ENCODE measurements at places on chromosomes 3 and 15.
A peak's percentile ranks its signal among the peaks of the same experiment; 100 is the strongest.

- DNase-seq: no peak
These were observed 56.9 kb downstream of the LRCH3 start for GRCh38 chr3:197847866-197848401.

GRCh38 chr3:194049394-194049793, 86.6 kb upstream of the HES1 start:
- DNase-seq: no peak

DNA sequence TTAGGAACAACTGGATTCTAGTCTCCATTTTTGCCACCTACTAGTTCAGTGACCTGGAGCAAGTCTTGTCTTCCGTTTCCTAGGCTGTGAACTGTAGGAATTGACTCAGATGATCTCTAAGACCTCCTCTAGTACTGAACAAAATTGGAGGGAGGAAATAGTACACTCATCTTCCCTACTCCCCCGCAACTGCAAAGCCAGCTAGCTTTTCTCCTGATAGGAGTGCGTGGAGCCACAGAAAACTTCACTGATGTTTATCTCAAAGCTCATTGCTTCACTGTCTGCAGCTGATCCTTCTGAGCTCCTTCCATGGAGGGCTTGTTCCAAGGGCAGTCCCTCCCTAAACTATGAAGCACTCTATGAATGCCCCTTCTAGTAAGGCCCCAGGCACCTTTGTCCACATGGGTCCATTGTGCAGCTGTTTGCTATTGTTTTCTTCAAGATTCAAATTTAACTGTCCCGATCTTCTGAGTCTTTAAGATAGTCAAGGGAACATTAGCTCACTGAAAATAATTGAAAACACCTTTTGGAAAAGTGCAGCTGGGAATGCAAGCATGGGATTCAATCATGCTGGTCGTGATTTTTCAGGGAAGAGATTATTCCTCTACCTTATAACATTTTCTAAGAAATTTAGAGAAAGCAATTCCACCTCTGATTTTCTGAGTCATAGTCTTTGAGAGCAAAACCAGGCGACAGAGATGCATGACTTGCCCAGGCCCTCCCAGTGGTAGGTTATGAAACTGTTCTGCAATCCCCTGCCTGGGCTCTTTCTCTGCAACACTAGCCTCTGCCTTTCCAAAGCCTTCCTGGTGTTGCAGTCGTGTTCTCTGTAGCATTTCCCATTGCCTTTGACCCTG, 24.3 kb downstream of the FILIP1L start:
- peak; percentile 57 for DNase-seq

DNA sequence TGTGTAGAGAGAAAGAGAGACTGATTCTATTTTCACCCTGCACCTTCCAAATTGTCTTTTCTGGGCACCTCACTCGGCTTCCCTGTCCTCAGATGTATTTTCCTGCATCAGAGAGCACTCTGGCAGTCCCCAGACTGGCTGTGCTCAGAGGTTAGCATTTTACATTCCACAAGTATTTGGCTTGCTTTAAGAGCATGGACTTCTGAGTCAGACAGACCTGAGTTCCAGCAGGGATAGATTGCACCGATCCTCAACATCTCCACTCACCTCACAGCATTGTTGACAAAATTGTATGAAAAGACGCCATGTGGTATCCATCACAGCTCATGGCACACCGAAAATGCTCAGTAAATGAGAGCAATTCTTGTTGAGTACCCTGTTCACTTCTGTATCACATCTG, 45.6 kb downstream of the SST start:
- no peak for DNase-seq

DNA sequence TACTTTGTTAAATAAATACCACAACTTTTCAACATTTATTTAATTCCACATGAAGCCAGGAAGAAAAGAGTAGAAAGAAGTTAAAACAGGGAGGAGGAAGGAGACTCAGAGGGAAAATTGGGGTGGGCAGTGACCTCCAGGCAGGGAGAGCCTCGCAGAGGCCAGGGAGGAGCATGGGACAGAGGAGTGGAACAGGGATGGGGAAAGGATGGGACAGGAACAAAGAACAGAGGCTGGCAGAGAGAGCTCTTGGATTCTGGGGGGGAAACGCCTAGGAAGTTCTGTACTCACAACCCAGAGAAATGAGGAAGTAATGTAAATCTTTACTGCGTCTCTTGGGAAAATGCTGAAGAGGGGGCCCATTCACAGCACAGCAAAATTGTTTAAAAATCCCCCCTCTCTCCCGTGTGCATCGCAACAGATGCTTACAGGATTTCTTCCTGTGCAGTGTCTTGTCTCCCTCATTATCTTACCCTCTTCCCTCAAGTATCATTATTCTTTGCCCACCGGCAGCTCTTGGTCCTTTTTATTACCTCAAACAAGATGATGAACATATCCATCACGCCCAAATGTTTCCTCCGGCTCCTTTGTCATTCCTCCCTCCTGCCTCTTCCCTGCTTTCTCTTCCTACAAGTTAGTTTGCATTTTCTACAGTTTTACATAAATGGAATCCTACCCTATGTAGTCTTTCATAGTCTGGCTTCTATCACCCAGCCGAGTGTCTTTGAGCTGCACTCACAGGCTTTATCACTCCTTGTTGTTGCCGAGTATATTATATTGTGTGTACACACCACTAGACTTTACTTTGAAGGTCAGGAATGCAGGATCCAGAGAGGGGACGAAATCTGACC, 65.5 kb downstream of the ARHGAP31 start:
- no peak for DNase-seq

GRCh38 chr15:60161704-60162103, 157.6 kb downstream of the FOXB1 start:
- no peak for DNase-seq

Data from H9 (cell line).